ENCODE measurements at places on chromosomes 6 and 20.
A peak's percentile ranks its signal among the peaks of the same experiment; 100 is the strongest.

- DNase-seq = no peak
Observed at GRCh38 chr6:111805511-111806164, 67.6 kb downstream of the FYN start.

GRCh38 chr6:16973051-16973450, 128.8 kb upstream of the STMND1 start:
- DNase-seq = no peak

DNA sequence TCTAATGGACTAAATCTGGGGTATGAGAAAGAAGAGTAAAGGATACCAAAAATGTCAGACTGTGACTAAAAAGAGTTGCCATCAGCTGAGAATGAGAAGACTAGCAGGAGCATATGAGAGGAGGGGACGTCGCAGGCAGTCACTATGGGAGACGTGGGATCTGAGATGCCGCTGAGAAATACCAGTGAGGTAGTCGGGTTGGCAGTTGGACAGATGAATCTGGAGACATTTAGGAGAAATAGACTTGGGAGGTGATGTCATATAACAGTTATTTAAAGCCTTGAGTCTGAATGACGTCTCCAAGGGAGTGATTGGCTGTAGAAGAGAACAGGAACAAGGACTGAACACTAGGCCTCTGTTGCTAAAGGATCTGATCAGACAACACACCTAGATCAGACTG, 51.5 kb upstream of the TRIM26 start:
- no peak for DNase-seq

DNA sequence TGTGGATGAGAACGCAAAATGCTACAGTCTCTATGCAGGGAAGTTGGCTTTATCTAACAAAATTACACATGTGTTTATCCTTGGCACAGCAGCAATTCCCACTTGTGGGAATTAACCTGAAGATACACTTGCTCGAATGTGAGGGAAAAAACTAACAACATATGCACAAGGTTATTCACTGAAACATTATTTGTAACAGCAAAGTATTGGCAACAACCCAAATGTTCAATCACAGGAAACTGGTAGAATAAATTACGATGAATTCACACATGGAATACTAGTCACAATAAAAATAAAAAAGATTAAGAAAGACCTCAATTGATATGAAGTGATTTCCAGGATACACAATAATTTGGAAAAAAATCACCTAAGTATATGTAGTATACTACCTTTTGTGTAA, 68.1 kb upstream of the OGFRL1 start:
- no peak for DNase-seq

GRCh38 chr6:14386668-14387067, 269.1 kb downstream of the CD83 start:
- DNase-seq = no peak

GRCh38 chr6:13116155-13116554, 212.2 kb downstream of the TBC1D7 start:
- no peak for DNase-seq

DNA sequence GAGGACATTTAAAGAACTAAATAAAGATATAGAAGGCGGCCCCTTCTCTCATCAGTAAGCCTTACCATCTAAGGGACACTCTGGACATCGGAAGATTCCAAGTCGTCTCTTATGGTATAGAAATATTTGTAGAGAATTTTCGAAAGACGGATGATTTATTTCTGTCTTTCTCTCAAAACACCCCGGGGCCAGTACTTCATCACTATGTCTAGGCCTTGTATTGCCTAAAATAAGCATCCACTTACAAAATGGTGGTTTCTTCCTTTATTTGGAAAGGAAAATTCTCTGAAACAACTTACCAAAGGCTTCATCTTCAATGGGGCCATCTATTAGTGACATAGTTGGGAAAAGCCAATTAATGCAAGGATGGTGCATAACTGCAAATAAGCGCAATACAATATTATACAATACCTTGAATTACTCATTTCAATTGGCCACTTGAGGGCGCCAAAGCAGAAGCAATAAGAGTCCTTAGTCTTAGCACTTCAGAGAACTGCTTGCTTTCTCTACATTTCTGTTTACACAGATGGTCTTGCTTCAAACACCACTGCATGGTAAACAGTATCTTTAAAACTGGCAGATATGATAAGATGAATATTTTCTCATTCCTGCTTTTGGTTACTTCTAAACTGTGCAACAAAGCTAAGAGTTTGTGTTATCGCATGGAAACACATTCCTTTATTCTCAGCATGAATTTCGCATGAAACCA, 113.2 kb downstream of the VIP start:
- peak; percentile 46 for DNase-seq

- DNase-seq = peak; percentile 46
Observed at GRCh38 chr6:26097268-26097875, 10.1 kb downstream of the HFE start.

DNA sequence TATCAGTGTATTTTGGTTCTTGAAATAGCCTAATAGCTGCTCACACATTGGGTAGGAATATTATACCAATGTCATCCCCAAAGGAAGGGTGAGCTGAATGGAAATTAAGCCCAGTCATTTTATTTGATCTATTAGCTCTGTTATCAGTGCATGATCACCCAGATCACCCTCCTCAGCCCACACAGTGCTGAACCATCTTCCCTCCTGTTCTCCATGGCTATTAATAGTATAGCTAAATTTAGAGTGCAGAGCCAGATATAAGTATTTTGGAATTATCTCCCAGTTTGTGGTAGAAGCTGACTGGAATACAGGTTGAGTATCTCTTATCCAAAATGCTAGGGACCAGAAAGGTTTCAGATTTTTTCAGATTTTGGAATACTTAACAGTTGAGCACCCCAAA, 45.4 kb downstream of the KCTD20 start:
- DNase-seq = no peak

DNA sequence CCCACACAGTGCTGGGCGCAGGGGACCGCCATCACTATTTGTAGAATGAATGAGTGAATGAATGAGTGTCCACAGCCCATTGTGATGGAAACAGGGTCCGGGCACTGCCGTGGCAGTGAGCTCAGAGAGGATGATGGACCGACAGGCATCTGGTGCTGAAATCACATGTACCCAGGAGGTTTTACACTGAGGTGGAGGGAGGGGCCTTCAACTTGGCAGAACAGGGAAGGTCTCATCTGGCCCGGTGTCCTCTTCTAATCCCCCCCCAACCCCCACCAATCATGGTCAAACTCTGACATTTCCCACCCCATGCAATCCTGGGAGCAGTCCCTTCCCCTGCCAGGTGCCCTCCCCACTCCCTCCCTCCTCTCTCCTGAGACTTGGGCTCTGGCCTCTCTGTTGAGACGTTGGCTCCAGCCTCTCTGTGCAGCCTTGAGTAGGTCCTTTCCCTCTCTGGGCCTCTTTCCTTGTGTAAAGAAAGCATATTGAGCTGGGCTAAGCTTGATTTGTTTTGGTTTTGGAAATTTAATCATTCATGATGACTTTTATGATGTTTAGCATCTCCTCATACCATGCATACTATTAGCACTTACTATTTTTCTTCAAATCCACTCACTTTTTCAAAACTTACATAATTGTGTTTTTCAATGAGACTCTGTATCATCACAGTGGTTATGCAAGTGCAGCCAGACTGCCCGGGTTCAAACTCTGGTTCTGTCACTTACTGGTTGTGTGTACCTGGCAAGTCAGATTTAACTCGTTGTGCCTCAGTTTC, 10.8 kb downstream of the KIAA1755 start:
- no peak for DNase-seq

DNA sequence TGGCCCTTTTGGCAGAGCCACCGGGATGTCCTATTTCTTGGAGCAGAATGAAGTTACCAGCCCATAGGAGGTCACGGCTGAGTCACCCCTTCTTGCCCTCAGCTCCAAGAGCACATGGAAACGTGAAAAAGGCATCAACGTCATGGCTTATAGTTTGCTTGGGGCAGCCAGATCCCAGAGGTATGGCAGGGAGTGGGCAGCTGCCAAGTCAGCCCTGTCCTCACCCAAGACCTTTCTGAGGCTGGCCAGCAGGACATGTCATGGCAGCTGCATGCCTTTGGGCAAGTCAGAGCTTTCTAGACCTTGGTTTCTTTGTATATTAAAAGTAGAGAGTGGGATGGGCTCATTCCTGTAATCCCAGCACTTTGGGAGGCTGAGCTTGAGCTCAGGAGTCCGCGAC, 8.2 kb upstream of the MDFI start:
- DNase-seq = no peak

- no peak for DNase-seq
Observed at GRCh38 chr20:6835609-6836008, 68.1 kb downstream of the BMP2 start.

- no peak for DNase-seq
Observed at GRCh38 chr6:148263010-148263409, 79.6 kb upstream of the SASH1 start.

- no peak for DNase-seq
Observed at GRCh38 chr6:8535519-8535918, 100.2 kb upstream of the SLC35B3 start.

DNA sequence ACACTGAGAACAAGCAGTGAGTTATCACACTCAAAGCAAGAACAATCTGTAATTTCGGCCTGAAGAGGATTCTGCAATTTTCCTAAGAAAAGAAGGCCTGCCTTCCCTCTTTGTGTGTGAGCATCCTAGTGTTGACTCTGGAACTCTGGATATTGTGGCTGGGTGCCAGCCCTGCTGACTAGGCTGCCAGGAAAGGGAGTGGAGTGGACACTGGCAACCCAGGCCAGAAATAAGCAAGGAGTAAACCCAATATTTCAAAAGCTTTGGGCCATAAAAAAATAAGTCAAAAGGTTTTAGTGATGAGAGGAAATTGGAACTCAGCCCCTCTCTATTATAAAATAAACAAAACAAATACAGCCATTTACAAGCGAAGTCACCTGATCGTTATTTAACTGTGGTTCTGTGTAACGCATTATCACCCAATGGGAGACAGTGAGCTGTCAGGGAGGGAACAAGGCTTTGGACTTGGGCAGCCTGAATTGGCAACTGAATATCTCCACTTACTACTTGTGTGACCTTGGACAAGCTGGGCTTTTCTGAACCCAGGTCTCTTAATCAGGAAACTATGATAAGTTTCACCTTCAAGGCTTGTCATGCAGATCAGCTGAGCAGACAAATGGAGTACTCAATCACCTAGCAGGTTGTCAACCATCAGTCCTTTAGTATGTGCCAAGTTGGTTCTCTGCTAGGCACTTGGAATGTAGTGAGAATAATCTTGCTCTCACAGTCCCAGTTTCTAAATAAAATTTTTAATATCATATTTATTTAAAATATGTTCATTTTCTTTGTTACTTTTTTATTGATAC, 196.2 kb downstream of the PAX1 start:
- DNase-seq = no peak

DNA sequence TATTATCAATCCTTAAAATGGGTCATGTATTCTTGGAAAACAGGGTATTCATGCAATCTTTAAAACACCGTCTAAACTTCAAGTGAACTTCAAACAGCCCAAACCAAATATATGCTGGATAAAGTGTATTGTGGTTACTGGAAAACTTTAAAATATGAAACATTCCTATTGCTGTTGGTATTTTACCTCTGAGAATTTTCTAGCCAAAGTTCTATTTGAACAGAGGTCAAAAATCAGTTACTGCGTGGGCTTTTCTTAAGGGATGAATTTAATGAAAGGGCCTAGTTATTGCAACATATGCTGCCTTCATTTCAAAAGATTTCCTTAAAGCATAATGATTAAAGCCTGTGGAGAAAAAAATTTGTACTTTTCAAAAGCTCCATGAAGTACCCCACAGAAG, 436.0 kb downstream of the PLCB1 start:
- DNase-seq = no peak

GRCh38 chr20:20391115-20391514, 23.2 kb downstream of the INSM1 start:
- DNase-seq = no peak
